ENCODE measurements at places on chromosomes 2 and 18. TPM values are rescaled to one million over a fixed set of nuclear protein-coding genes. Genes with fewer than 3 reads are reported as not detected.

DNA sequence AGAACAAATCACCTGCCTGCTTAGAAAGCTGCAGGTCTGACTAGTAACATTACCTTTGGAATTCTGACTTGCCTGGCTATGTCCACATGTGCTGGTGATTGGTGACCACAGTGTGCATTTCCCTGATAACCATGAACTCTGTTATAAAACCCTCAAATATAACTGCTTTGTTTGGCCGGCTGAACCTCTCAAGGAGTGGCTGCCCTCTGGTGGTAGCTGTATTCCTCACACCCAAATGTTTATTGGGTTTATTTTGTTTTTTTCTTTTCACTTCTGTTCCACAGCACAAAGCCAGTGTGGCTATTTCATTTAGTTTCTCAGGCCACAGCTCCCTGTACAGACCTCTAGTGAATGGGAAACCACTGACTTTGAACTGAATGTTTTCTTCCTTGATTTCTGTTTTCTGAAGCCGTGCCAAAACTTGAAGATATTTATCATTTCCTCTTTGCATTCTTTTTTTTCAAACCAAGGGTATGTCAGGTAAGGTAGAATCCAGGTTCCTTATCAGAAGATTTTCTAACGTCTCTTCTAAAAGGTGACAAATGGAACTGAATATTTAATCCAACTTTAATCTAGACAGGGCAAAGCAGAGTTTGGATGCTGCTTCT lies 549.0 kb upstream of the VRK2 start:
- H3K27ac ChIP-seq: no peak overlapping the region
- peaks cover 8% of the 10 kb centered on the region for H3K36me3 ChIP-seq
- no peaks in the 10 kb centered on the region for H3K4me1 ChIP-seq
- H3K4me3 ChIP-seq: no peak overlapping the region

DNA sequence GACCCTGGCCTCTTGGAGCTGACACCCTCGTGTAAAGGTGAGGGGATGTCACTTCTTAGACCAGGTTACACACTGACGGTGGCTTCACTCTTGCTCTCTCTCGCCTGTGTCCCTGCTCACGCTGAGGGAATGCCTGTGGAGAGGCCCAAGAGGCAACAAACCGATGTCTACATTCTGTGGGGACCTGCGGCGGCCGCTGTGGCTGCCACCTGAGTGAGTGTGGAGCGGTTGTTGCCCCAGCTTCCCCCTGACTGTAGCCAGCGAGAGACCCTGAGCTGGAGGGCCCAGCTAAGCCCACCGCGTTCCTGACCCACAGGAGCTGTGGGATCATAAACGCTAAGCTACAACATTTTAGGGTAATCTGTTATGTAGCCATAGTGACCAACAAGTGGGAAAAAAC lies 55.7 kb upstream of the ASAP2 start:
- no peaks in the 10 kb centered on the region for H3K36me3 ChIP-seq
- no peaks in the 10 kb centered on the region for H3K27me3 ChIP-seq
- H3K27ac ChIP-seq: no peak overlapping the region
- no peak for DNase-seq

- no peak overlapping the region for H3K27ac ChIP-seq
- no peaks in the 10 kb centered on the region for H3K36me3 ChIP-seq
- no peak for DNase-seq
- no peaks in the 10 kb centered on the region for H3K4me1 ChIP-seq
- no peak overlapping the region for H3K4me3 ChIP-seq
Observed at GRCh38 chr2:1421731-1422130, 8.5 kb downstream of the TPO start.

GRCh38 chr18:48619501-48619900 lies 80.7 kb downstream of the CTIF start:
- no peak overlapping the region for H3K27ac ChIP-seq
- H3K27me3 ChIP-seq: no peaks in the 10 kb centered on the region
- no peak overlapping the region for H3K4me3 ChIP-seq
- H3K4me1 ChIP-seq: peaks cover 4% of the 10 kb centered on the region
- no peak for DNase-seq

The ATP5MC3 gene
- total RNA-seq: 334 TPM

All from H9 (cell line).